ENCODE measurements at places on chromosomes 6 and 20. TPM values are rescaled to one million over a fixed set of nuclear protein-coding genes. Genes with fewer than 3 reads are reported as not detected.

The PRSS16 gene
- total RNA-seq: not detected

The LSM2 gene
- 37.4 TPM for total RNA-seq

GRCh38 chr20:17859002-17859615 lies 109.5 kb downstream of the SNX5 start:
- peaks cover 25% of the 10 kb centered on the region for H3K4me1 ChIP-seq
- no peak for DNase-seq
- H3K36me3 ChIP-seq: no peaks in the 10 kb centered on the region
- no peak overlapping the region for H3K27ac ChIP-seq

DNA sequence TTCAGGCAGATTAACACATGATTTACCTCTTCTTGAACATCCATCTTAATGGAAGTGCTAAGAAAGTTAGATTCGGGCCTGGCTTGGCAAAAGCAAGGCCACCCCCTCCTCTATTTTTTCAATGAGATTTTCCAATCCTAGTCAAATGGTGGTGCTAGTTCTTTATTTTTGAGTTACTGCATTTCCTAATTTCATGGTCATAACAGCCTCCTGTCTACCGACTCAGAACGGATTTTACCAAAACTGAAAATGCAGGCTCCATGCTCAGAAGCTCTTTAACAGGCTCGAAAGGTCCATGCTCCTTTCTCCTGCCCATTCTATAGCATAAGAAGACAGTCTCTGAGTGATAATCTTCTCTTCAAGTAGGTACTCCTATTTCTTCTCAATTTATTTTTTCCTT lies 117.2 kb upstream of the ESR1 start:
- peak overlapping the region; percentile 88 for H3K27ac ChIP-seq
- DNase-seq: no peak
- no peaks in the 10 kb centered on the region for H3K4me1 ChIP-seq
- no peaks in the 10 kb centered on the region for H3K27me3 ChIP-seq
- no peaks in the 10 kb centered on the region for H3K36me3 ChIP-seq

DNA sequence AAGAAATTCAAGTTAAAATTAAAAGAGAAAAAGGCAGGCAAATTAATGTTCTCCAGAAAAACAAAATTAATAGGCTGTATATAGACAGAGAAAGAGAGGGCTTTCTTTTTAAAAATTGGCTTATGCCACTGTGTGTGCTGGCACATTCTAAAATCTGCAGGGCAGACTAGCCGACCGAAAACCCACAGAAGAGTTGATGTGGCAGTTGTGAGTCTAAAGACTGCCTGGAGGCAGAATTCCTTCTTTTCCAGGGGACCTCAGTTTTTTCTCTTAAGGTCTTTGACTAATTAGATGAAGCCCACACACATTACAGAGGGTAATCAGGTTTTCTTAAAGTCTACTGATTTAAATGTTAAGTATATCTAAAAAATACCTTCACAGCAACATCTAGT lies 85.7 kb downstream of the GJA1 start:
- no peaks in the 10 kb centered on the region for H3K27me3 ChIP-seq
- no peak for DNase-seq
- no peaks in the 10 kb centered on the region for H3K4me1 ChIP-seq
- H3K27ac ChIP-seq: no peak overlapping the region

- no peak overlapping the region for H3K27ac ChIP-seq
- no peak overlapping the region for H3K4me3 ChIP-seq
- H3K4me1 ChIP-seq: no peaks in the 10 kb centered on the region
- no peaks in the 10 kb centered on the region for H3K36me3 ChIP-seq
Measured at GRCh38 chr6:143159001-143159400, 98.3 kb downstream of the AIG1 start.
